Stimulated activated CD4-positive, alpha-beta T cell treated with anti-CD3 and anti-CD28 coated beads, Interleukin-12 subunit alpha, Interleukin-12 subunit beta, amount 100 ng/mL, for 24 hours (primary cell): ENCODE measurements at places on chromosomes 12 and 14.

DNA sequence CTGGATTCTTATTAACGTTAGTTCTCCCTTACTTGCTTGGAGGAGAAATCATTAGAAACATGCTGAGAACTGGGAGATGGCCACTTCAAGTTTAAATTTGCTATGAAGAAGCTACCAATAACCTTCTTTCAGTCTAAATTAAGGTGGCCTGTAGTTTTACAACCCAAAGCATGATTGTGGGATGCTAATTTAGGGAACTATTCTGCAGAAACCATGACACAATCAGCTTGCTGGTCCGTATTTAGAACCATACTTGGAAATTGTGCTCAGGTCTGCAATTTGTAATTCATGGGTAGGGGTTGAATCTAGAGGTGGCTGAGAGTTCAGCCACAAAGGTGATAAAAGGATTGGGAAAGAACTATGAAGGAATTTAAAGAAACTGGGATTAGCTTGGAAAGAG is 405.7 kb downstream of the RAD51B start:
- no peak for DNase-seq

GRCh38 chr14:104739026-104739425 is 13.9 kb upstream of the SIVA1 start:
- DNase-seq = no peak

- DNase-seq = no peak
Observed at GRCh38 chr12:89857652-89858274, 149.1 kb upstream of the ATP2B1 start.

DNA sequence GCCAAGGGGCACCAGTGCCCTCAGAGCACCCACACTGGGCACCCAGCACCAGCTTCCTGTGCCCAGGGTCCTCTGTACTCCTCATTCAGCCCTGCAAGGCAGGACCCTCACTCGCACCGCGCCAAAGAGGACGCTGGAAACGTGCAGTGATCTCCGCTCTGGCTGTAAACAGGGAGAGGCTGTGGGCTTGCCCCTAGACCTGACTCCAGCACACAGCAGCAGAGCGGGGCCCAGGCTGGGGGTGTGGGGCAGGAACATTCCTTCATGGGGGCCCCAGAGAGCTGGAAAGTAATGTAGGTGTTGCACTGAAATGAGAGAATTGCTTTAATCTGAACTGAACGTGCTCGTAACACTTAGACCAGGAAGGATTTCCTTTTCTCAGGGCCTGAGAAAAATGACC is 5.0 kb upstream of the BRF1 start:
- no peak for DNase-seq

DNA sequence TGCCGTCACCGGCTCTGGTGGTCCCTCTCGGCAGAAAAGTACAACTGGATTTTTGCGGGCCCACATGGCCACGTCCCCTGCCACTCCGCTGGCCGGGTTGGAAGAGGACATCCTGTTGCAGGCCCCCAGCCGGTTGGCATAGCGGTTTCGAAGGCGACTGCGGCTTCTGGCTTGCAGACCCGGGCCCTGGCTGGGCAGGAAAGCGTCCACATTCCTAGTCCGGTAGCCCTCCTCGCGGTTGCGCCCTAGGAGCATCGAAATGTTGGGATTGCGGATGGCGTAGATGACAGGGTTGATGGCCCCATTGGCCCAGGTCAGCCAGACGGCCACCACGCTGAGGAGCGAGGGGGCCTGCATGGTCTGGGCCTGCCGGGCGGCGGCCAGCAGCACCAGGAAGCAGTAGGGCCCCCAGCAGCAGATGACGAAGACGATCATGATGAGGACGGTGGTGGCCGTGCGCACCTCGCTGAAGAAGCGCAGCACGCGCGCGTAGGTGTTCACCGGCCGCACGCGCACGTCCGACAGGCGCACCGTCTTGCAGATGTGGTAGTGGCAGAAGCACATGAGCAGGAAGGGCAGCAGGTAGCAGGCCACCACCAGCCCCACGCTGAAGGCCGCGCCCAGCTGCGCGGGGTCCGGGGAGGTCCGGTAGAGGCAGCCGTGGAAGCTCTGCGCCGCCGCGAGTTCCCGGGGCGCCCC is 1.2 kb downstream of the GPR135 start:
- no peak for DNase-seq

GRCh38 chr14:91586410-91586809 is 76.3 kb upstream of the PPP4R3A start:
- DNase-seq = no peak

- DNase-seq = no peak
Observed at GRCh38 chr12:129009833-129010622, 156.8 kb downstream of the GLT1D1 start.

DNA sequence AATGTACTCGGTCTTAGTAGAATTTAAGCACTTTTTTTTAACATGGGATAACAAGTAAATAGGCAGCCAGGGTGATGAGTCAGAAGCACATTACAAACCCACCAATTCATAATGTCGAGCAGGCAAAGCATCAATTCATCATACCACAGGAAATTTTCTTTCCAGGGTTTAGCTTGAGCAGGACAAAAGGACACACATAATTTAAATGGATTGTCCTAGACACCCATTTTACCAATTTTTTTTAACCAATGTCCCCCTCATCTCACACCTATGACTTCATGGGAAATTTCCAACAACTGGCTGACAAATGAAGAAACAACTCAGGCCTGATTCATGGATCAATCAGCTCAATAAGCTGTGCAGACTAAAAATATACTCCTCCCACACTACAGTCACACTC is 58.8 kb upstream of the FOXG1 start:
- DNase-seq = no peak

- no peak for DNase-seq
Observed at GRCh38 chr12:57229046-57229633, 371 bp upstream of the SHMT2 start.

GRCh38 chr12:94660436-94660835 is 10.1 kb upstream of the TMCC3 start:
- DNase-seq = no peak

- DNase-seq = no peak
Observed at GRCh38 chr14:26121181-26121580, 476.7 kb downstream of the NOVA1 start.

GRCh38 chr14:43795600-43796228 is 711.4 kb downstream of the FSCB start:
- DNase-seq = no peak

- DNase-seq = no peak
Observed at GRCh38 chr12:120571299-120571698, 9.9 kb downstream of the POP5 start.

DNA sequence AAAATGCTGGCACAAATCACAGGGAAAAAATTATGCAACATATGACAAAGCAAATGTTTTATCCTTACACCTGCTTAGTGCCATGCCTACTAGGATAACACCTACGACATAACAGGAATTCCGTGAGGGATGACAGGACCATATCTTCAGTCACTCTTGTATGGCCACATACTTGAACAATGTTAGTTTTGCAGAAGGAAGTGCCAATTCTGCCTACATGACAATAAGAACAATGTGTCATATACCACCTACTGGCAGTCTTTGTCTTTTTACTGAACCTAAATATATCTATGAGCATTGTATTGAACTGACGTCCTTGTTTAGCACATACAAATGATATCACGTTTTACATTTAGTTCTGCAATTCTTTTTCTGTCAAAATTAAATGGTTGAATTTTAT is 234.0 kb downstream of the ADAMTS20 start:
- DNase-seq = no peak

- DNase-seq = no peak
Observed at GRCh38 chr14:33377596-33378390, 439.1 kb downstream of the NPAS3 start.

GRCh38 chr14:104942586-104942985 is 17.9 kb downstream of the PLD4 start:
- no peak for DNase-seq

GRCh38 chr12:18905134-18905533 is 167.2 kb downstream of the CAPZA3 start:
- DNase-seq = no peak

DNA sequence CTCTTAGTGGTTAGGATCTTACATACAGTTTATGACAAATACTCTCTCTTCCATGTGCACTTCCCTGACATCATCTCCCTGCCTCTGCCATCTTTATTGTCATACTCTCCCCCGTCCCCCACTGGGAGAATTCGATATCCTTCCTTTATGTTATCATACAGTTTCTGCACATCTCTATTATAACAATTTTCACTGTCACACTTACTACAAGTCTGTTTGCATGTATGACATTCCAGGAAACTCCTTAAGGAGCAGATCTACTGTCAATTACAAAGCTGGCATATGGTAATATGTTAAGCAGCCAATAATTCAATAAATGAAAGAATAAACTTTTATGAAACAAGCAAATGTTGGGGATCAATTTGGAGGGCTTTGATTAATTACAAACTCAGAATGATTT is 91.1 kb downstream of the KCNH5 start:
- no peak for DNase-seq

- no peak for DNase-seq
Observed at GRCh38 chr12:558580-558979, 98.8 kb downstream of the B4GALNT3 start.

GRCh38 chr14:67998834-67999233 is 179.3 kb downstream of the RAD51B start:
- no peak for DNase-seq

- DNase-seq = no peak
Observed at GRCh38 chr14:95034788-95035187, 122.5 kb downstream of the DICER1 start.

DNA sequence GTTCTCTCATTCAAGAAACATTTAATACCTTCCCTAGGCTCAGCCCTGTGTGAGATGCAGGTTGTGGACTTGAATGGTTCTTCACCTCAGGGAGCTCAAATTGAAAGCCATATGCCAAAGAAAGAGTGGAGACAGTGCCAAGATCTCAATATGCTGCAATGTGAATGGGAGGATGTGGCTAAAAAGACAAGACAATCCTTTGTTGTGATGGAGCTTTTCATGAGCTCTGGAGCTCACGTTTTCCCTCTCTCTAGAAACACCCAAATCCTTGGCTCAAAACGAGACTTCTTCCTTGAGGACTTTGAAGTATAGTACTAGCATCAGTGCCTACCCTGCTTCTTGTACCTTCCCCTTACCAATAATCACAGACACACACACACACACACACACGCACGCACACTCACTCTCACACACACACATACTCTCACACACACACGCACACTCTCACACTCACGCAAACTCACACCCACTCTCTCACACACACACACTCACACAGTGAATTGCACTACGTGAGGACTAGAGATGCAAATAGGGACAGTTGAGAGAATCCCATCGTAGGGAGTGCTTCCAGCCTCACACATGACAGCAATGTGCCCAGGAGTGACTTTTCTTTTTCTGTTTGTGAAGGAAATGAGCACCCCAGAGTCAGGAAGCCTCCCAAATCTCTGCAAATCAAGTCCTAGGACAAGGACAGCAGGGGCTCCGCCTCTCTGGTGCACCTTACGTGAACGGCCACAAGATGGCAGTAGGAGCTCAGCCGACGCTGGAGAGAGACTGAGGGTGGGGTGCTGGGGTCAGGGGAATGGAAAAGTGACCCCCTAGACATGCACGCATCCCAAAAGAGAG is 231.4 kb downstream of the PCNX1 start:
- peak; percentile 22 for DNase-seq

DNA sequence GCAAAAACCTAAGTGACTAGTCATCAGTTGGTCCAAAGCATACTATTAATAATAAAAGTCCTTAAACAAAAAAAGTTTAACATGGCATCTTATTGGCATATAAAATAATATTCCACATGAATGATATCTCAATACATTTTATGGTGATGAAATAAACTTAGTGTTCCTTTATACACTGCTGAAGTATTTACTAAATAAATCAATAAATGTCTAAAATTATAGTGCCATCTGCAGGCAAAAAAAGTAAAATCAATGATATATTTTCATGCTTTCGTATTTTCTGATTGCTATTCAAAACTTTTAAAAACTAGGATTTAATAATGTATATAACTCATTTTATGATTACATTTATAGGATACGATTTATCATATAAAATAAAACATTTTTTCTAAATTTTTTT is 30.5 kb downstream of the PUS7L start:
- no peak for DNase-seq

DNA sequence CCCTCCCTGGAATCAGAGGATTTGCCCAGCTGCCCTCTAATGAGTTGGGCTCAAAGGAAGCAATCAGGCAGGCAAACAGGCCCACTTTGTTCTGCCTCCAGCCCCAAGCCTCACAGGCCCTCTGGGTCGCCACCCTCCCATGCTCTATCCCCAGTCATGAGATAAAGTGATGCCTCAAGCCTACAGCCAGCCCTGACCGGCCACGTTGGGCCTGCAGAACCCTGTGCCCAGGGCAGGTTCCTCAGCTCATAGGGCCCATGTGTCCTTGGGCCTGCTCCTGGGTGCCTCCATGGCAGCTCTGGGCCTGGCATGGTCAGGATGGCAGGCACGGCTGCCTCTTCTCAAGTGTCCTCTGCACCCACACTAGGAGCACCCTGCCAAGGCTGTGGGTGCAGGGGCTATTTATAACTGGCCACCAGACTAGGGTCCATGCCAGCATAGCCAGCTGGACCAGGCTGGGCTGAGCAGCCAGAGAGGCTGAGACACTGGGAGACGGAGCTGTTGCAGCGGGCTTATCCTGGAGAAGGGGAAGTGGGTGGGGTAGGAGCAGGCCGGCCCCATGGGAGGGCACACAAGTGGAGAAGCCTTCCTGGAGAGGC is 20.2 kb downstream of the HDAC7 start:
- no peak for DNase-seq

DNA sequence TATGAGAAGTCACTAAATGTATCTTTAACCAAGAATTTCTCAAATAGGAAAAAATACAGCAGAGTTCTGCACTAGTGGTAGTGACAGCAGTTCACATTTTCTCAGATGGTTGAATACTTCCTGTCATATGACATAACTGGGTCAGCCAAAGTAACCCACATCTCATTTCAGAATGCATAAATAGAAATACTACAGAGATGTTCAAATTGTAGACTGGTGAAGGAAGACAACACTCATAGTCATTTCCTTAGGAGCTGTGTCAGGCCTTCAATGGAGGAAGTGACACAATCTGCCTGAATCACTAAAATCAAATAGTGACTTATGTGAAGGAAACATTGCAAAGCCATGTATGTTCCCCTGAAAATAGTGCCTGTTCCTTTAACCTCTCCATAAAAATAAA is 32.4 kb downstream of the FERMT2 start:
- no peak for DNase-seq

- DNase-seq = no peak
Observed at GRCh38 chr14:42437809-42438208, 831.1 kb downstream of the LRFN5 start.

- DNase-seq = no peak
Observed at GRCh38 chr12:111757361-111758119, 9.2 kb upstream of the ALDH2 start.

DNA sequence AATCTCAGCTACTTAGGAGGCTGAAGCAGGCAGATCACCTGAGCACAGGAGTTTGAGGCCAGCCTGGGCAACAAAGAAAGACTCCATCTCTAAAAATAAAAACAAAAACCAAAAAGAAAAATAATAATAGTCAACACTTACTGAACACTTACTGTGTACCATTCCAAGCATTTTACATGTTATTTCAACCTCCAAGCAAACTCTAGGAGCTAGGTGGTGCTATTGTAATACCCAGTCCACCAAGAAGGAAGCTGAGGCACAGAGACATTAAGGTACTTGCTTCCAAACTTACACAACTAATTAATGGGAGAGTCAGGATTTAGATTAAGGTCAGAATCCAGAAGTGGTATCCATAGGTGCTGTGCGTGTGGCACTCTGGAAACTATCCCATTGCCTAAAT is 13.7 kb upstream of the OR6J1 start:
- DNase-seq = no peak
